ENCODE measurements at places on chromosomes 11 and 22. TPM values are rescaled to one million over a fixed set of nuclear protein-coding genes. Genes with fewer than 3 reads are reported as not detected.

Gene C11orf16
- not detected for polyA plus RNA-seq

Gene TRIM48
- polyA plus RNA-seq: not detected

Gene LRRC32
- 0.19 TPM for polyA plus RNA-seq

Gene ZNRF3
- 2.9 TPM for polyA plus RNA-seq

Gene LGALS12
- not detected for polyA plus RNA-seq

Gene FAT3
- 0.87 TPM for polyA plus RNA-seq

Gene CD151
- 922 TPM for polyA plus RNA-seq

Gene KRTAP5-1
- not detected for polyA plus RNA-seq

Gene PHF21B
- 0.96 TPM for polyA plus RNA-seq

Gene CASP5
- not detected for polyA plus RNA-seq

Gene MRGPRX4
- not detected for polyA plus RNA-seq

Gene CRYBB2
- polyA plus RNA-seq: 0.69 TPM

DNA sequence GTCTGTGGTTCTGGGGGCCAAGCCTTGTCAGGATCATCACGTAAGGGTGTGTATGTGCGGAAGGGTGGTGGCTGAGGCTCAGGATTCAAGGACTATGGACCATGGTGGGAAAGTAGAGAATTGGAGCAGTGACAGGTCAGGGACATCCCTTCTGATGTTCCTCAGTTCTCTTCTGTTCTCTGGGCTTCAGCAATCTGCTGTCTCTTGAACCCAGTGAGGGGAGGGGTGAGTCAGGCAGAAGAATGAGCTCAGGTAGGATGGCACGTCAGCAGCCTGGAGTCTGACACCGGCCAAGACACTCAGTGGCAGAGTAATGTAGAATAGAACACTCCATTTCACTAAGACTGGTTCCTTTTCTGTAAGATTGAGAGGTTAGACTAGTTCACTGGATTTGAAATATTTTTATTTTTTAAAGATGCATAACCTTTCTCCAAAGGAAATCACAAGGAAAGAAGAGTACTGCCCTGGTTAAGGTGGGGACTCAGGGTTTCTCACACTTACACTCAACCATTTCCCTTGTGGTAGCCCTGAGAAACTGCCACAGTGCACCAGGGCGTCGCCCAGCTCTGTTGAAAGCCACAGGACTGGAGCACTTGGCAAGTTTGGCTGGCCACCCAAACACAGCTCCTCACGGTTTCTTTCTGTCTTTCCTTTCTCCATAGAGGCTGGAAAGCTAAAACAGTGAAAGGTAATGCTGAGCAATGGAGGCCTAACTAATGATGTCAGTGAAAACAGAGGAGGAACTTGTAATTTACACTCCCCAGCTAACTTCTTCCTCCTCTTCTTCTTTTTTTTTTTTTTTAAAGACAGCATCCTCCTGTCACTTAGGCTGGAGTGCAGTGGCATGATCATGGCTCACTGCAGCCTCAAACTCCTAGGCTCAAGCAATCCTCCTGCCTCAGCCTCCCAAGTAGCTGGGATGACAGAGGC, 23.1 kb upstream of the MICAL2 start:
- H3K27me3 ChIP-seq: no peaks in the 10 kb centered on the region
- peak overlapping the region; percentile 90 for H3K27ac ChIP-seq
- peak overlapping the region; percentile 63 for H3K4me3 ChIP-seq
- no peak for DNase-seq
- peaks cover 52% of the 10 kb centered on the region for H3K4me1 ChIP-seq
- no peaks in the 10 kb centered on the region for H3K36me3 ChIP-seq

DNA sequence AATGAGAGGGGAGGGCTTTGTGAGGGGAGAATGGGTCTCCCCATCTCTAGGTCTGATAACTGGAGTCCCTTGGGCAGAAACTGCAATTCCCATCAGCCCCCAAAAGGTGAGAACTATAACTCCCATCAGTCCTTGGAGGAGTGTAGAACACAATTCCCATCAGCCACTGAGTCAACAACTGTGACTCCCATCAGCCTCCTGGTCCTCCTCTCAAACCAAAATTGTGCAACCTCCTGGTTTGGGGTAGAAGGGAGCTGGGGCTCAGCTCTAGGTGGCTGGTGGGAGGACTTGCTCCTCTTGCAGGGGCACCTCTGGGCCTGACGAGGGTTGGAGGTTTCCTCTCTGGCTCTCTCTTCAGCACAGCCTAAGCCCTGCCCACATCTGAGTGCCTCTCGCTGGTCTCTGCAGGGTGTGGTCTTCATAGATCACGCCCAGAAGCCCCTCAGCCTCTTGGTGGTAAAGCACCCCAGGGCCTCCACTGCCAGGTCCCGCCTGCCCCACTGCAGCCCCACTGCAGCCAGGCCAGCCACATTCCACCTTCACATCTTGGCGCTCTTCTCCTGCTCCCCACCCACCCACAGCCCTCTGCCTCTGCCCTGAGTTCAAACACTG, 18.5 kb downstream of the SLC22A12 start:
- H3K36me3 ChIP-seq: no peaks in the 10 kb centered on the region
- no peaks in the 10 kb centered on the region for H3K4me1 ChIP-seq
- no peak for DNase-seq
- no peaks in the 10 kb centered on the region for H3K27me3 ChIP-seq

DNA sequence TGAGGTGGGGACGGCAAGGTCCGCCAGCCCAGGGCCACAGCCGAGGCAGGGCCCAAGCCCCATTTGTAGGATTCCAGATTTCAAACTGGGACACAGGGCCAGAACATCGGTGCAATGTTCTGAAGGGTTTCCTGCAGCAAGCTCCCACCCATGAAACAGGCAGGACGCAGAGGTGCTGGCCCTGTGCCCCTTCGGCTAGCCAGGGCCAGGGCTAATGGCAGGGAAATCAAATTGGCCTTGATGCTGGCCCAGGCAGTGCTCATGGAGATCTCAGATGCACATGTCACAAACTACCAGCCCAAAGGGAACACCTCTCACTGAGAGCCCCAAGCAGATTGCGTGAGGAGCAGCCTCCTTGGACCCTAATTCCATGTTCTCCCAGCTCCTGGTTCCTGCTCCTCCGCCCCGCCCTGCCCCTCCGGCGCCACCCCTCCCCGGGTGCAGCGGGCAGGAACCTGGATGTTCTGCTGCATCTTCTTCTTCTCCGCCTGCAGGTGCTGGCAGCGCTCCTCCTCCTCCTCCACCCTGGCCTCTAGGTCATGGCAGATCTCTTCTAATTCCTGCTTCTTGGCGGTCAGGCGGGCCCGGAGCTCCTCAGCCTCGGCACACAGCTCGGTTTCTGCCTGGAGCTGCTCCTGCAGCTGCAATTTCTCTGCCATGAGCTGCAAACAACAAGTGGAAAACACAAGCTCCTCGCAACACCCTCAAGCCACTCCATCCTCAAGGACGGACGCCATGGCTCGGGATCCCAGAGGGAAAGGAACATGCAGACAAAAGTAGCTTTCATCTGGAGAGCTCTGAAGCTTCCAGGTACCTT, 47.7 kb downstream of the APOL1 start:
- no peak overlapping the region for H3K27ac ChIP-seq
- H3K27me3 ChIP-seq: no peaks in the 10 kb centered on the region
- no peaks in the 10 kb centered on the region for H3K4me1 ChIP-seq
- H3K4me3 ChIP-seq: no peak overlapping the region
- DNase-seq: no peak
- peaks cover 93% of the 10 kb centered on the region for H3K36me3 ChIP-seq

- no peak overlapping the region for H3K4me3 ChIP-seq
- H3K27me3 ChIP-seq: no peaks in the 10 kb centered on the region
- no peak for DNase-seq
- peaks cover 29% of the 10 kb centered on the region for H3K4me1 ChIP-seq
- peak overlapping the region; percentile 76 for H3K27ac ChIP-seq
- no peaks in the 10 kb centered on the region for H3K36me3 ChIP-seq
Measured at GRCh38 chr11:128715691-128716561, 22.1 kb downstream of the FLI1 start.

- peak overlapping the region; percentile 47 for H3K27ac ChIP-seq
- DNase-seq: peak; percentile 30
- H3K27me3 ChIP-seq: no peaks in the 10 kb centered on the region
- H3K4me3 ChIP-seq: no peak overlapping the region
- no peaks in the 10 kb centered on the region for H3K36me3 ChIP-seq
Measured at GRCh38 chr11:128042290-128042751, 545.0 kb downstream of the ETS1 start.

DNA sequence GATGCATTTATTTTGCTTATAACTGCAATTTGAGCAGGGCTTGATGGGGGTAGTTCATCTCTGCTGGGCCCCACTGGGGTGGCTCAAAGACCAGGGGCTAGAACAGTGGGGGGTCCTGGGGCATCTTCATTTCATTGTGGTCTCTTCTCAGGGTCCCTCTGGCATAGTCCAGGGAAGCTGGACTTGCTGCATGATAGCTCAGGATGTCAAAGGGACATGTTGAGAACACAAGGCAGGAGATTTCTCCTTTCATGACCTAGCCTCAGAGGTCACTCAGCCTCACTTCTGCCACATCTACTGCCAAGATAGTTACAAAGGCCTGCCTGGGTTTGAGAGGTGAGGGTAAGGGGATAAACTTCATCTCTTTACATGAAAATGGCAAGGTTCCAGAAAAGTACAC, 89.5 kb downstream of the CWC15 start:
- no peak for DNase-seq
- no peak overlapping the region for H3K27ac ChIP-seq
- no peaks in the 10 kb centered on the region for H3K27me3 ChIP-seq

DNA sequence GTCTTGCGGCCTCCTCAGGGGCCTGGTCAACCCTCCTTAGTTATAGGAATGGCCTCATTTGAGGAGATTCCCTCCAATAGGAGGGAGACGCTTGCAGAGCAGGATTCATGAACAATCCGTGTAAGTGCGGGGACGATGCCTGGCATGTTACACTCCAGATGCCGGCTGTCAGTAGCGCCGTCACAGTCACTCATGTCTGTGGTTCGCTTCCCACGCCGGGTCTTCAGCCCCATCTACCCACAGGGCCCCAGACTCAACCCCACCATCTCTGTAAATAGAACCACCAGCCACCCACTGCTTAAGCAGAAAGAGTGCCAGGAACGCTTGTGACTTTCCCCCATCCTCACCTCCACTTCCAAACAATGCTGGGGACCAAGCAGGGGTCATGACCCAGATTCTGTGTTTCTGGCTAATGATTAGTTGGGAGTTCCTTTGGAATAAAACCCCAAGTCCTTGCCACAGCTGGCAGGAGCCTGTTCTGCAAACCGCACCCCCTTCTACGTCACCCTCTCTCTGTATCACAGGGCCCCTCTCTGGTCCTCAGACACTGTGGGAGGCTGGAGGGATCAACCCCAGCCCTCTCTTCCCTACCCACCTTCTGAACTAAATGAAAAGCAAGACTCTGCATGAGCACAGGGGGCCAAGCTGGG, 38.8 kb upstream of the TOLLIP start:
- H3K36me3 ChIP-seq: no peaks in the 10 kb centered on the region
- peak; percentile 14 for DNase-seq
- H3K4me3 ChIP-seq: no peak overlapping the region

DNA sequence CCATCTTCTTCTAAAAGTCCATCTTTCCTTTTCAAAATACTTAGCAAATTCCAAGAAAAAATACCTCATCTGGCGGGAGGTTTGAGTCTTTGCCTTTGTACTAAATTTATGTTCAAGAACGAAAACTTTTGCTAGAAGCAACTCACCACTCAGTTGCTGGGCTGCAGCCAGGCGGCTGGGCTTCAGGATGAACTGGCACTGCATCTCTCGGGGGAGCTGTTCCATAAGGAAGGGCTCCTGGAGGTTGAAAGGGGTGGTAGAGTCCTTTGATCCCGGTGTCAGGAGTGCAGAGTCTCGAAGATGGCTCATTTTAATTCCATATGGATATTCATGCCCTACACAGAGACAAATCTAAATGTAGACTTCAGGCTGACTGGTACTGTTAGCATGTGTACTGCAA, 105.8 kb downstream of the ARHGAP20 start:
- DNase-seq: no peak

DNA sequence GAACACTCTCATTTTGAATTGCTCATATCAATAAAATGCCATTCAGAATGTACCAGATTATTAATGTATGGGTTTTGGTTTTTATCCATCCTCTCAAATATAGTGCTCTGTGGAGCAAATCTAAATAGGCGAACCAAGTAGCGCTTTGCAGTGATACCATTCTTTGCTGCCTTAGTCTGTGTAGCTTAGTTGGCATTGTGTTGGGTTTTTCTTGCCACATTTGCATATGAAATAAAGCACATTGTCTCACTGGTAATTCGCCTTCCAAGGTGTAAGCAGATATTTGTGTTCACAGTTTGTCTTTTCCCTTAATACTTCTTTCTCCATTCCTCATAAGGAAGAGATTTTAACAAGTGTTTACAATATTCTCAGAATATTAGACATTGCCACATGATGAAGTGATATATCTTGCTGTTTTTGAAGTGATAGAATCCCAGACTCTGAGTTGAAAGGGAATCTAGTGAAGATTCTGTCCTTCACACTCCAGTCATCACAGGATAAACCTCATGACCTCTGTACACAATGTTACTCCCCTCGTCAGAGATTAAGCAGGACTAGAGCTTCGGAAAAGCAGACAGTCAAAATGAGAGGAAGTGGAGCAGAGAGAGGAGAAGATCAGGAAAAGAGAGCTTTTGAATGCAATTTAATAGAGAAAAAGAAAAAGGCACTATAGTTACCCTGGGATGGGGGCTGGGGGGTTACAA, 16.5 kb downstream of the C11orf91 start:
- DNase-seq: no peak
- H3K4me3 ChIP-seq: no peak overlapping the region
- H3K27me3 ChIP-seq: no peaks in the 10 kb centered on the region
- no peaks in the 10 kb centered on the region for H3K4me1 ChIP-seq
- H3K36me3 ChIP-seq: no peaks in the 10 kb centered on the region

GRCh38 chr11:63769042-63769713, 603 bp upstream of the ZFTA start:
- H3K27me3 ChIP-seq: no peaks in the 10 kb centered on the region
- H3K4me3 ChIP-seq: peak overlapping the region; percentile 89
- H3K27ac ChIP-seq: no peak overlapping the region
- H3K4me1 ChIP-seq: peaks cover 22% of the 10 kb centered on the region
- H3K36me3 ChIP-seq: peaks cover 21% of the 10 kb centered on the region

DNA sequence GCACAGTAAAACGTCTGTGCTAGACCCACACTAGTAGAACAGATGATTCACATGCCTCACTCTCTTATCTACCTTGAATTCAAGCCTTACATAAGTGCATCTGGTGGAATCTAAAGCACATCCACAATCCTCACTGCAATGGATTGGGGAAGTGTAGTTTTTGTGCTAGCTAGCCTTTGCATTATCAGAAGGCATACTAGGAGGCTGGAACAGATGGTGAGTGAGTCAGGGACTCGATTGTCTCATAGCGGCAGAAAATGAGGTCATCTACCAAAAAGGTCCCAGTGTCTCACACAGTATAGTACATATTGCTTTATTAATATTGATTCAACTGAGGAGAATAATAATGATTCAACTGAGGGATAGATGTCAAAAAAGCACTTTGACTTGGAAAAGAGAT, 9.3 kb downstream of the MSANTD4 start:
- H3K27ac ChIP-seq: no peak overlapping the region
- H3K4me1 ChIP-seq: peaks cover 12% of the 10 kb centered on the region
- H3K27me3 ChIP-seq: no peaks in the 10 kb centered on the region
- DNase-seq: no peak

GRCh38 chr22:42313804-42314581, 43.5 kb upstream of the TCF20 start:
- H3K27me3 ChIP-seq: no peaks in the 10 kb centered on the region
- no peaks in the 10 kb centered on the region for H3K36me3 ChIP-seq
- H3K27ac ChIP-seq: no peak overlapping the region
- H3K4me3 ChIP-seq: no peak overlapping the region
- H3K4me1 ChIP-seq: peaks cover 34% of the 10 kb centered on the region

Data from SK-N-SH (cell line).